Cardiac muscle cell (in vitro differentiated cells and primary cell): ENCODE measurements at places on chromosomes 1 and 21.
A peak's percentile ranks its signal among the peaks of the same experiment; 100 is the strongest.

DNA sequence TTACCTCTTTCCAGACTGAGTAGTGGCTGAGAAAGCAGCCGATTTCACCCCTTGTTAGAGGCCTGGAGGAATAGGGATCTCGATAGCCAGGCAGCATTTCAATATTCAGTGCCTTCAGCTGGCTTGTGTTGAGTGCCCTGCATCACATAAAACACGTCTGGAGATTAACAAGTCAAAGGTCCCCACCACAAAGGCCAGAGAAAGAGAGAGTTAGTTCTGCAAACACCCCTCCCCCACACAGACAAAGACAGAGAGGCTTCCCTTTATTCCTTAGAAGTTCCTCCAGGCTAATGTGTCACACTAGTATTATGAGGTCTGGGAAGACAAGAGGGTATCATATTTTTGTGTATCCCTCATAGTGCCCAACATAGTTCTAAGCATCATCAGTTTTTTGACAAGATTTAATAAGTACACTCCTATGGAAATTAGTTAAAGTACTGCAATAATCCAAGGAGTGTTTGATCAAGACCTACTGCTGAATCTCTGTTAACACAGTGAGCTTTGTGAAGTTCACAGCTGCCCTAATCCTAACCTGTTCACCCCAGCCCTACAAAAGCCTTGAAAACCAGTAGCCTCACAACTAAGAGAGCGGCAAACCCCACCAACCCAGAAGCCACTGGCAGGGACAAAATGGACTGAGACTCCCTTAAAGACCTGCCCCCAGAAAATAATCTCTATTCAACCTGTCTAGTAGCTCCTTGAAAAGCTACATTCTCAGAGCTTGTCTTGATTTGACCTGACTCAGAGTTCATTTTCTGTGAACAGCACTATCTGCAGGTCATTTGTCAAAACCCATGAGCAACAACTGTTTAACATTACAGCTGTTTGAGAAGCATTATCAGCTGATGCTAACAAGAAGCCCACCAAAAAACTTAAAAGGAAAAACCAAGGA lies 91.9 kb downstream of the COLGALT2 start:
- DNase-seq: peak; percentile 62

DNA sequence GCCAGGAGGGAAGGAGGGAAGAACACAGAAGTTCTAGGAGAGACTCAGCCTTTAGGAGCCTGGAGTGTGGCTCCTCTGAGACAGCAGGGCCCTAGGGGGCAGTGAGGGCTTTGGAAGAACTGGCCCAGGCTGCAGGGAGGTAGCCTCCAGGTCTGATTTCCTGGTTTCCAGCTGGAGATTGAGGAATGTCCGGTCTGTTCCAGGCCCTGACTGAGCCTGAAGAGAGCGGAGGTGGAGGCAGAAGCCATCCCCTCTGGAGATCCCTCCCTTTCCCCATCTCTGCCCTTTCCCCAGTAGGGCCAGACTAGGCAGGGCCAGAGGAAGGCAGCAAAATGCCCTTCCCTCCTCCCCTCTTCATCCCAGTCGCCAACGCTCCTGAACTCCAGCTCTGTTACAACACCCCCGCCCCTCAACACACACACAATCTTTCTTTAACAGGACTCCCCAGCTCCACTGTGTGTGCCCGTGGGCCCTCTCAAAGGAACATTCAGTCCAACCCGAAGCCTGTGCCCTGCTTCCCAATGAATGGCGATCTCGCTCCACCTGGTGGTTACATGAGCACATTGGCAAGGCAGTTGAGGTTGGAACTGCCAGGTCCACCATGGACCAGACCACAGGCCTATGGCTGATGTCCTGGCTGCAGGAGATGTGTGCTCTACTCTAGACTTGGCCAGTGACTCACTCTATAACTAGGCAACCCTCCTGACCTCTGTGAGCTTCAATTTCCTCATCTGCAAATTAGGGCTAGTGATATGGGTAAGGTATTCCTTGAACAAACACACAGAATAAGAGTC lies 32.0 kb downstream of the MAP7D1 start:
- DNase-seq: peak; percentile 95

- peak; percentile 44 for DNase-seq
These were observed 293.2 kb upstream of the SGIP1 start for GRCh38 chr1:66240491-66241484.

GRCh38 chr1:96632045-96632664 lies 89.4 kb upstream of the PTBP2 start:
- DNase-seq: no peak

DNA sequence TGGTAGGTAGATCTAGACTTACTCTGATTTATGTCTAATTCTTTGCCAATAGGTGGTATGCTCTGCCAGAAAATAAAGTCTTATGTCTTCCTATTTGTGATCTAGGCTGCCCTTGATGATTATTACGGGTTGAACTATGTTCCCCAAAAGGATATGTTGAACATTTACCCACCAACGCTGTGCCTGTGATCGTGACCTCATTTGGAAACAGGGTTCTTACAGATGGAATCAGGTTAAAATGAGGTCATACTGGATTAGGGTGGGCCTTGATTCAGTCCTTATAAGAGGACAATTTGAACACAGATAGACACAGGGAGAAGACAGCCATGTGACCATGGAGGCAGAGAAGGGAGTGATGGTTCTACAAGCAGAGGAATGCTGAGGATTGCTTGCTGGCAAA lies 95.1 kb upstream of the BCAR3 start:
- DNase-seq: no peak

DNA sequence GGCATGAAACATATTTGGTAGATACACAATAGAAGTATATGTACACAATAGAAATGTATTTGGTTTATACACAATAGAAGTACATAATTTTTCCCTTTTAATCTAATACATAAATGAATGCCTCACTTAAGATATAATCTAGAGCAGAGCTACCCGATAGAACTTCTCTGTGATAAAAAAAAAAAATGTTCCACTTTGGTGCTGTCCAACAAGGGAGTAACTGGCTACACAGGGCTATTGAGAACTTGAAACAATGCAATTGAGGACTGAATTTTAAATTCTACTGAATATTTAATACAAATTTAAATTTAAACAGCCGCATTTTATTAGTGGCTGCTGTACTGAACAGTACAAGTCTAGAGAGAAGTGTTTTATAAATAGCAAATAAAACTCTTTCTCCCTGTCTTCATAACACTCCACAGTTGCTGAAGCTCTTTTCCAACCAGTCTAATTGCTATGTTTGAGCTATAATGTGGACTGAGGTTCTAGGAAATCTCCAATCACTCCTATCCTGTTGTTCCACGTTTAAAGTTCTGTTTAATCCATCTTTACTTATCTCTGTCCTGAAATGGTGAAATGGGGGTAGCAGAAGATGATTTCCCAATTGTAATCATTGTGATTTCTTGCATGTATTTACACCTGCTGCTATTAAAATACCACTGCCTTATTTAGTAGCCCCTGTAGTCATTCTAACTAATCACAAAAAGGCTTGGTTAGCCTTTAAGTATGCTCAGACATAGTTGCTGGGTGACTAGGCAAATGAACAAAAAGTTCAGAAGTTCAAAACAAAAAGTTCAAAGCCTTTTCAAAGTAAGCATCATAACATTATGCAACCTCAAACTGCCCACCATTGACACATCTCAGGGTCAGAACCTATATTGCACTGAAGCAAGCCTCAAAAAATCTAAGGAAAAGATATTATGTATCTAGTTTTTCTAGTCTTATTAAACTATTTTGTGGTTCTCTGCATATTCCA lies 192.3 kb upstream of the C1orf87 start:
- peak; percentile 50 for DNase-seq

GRCh38 chr1:51463561-51463960 lies 55.5 kb downstream of the EPS15 start:
- DNase-seq: no peak

DNA sequence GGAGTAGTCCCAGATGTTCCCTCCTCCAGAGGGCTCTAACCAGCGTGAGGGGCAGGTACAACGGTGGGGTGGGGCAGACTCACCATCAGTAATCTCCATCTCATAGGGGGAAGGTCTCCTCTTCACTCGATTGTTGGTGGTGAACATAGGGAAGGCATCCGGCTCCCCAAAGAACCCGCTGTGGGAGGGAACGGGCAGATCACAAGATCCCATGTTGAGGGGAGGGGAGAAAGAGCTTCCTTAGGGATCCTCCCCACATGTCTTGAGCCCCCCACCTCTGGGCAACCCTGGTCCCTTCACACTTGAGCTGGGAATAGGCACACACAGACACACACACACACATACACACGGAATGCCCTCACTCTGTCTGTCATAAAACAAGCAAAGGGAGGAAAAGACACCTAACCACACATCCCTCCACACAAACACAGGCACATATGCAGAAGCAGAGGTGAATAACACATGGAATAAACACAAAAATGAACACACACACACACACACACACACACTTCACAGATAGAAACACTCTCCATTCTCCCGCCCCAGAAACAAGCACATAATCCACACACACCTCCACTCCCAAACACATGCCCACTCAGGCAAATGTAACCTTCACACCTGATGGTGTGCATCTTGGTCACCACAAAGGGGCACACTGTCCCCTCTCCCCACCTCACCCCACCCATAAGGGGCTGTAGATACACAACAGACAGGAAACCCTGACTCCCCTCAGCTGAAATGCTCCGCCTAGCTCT lies 7.9 kb downstream of the TAL1 start:
- no peak for DNase-seq

- no peak for DNase-seq
These were observed 154.0 kb downstream of the MATN1 start for GRCh38 chr1:30569384-30569783.
